NCI-H524 treated with DMSO at 0.1 percent for 48 hours (cell line): ENCODE measurements at places on chromosomes 1 and 21.

GRCh38 chr1:199163670-199164069, 524.8 kb downstream of the PTPRC start:
- DNase-seq = no peak

- DNase-seq = no peak
These were observed 18.4 kb downstream of the CDC73 start for GRCh38 chr1:193140254-193140653.

DNA sequence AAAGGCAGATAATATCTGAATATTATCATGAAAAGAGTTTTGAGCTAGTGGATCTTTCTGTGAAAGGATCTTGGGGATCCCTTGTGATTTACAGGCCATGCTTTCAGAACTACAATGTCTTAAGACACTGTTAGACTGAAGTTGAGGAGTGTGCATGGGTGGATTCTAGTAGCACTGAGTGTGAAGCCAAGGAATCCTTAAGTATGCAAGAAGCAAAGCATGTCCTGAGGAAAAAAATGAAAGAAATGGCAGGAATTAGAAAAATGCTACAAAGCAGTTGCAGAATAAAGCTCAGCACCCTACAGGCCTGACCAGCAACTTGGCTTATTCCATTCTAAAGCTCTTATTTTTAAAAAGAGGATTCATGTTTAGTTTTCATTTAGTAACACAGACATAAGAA, 11.9 kb downstream of the STX6 start:
- DNase-seq = no peak

GRCh38 chr1:40384887-40385286, 11.4 kb downstream of the SMAP2 start:
- DNase-seq = no peak

- DNase-seq = no peak
These were observed 2.4 kb downstream of the SPSB1 start for GRCh38 chr1:9294910-9295636.
